ENCODE measurements at places on chromosomes 2 and 18. TPM values are rescaled to one million over a fixed set of nuclear protein-coding genes. Genes with fewer than 3 reads are reported as not detected.

DNA sequence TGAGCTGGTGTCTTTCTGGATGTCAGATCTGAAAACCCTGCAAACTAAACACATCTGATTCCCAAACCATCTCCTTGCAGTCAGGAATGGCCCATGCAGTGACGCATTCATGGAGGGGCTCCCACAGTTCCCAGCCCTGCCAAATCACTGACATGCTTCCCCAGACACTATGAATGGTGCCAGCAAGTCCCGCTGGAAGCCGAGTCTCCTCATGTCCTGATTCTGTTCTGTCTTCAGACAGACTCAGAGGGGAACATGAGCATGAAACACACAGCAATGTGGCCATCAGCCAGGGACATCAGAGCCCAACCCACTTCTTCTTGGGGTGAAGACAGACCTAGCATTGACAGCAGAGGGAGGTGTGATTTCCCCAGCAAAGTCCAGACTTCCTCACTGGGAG, 83.7 kb downstream of the TTC32 start:
- DNase-seq: no peak

DNA sequence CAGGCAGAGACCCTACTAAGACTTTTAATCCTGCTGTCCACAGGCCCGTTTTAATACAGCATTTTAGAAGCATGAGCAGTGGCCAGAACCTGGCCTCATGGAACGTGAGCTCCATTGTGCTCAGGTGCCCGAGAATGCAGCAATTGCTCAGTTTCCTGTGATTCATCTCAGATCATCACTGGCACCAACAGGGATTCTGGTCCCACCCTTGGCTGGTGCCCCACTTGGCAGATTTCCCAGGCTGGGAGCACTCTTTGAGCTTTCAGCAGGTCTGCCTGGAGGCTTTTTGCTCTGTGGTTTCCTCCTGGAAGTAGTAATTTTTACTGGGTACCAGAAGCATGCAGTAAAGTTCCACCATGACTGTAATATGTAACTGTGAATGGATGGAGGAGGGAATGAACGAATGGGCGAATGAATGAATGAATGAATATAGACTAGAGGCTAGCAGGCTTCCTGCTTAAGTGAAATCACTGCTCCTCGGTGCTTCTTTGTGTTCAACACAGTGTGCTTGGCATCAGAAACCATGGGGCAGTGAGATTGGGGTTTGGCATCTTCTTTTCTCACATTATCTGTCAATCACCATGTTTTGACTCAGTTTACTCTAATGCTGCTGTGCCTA, 312.9 kb downstream of the PRKCE start:
- DNase-seq: peak; percentile 97

DNA sequence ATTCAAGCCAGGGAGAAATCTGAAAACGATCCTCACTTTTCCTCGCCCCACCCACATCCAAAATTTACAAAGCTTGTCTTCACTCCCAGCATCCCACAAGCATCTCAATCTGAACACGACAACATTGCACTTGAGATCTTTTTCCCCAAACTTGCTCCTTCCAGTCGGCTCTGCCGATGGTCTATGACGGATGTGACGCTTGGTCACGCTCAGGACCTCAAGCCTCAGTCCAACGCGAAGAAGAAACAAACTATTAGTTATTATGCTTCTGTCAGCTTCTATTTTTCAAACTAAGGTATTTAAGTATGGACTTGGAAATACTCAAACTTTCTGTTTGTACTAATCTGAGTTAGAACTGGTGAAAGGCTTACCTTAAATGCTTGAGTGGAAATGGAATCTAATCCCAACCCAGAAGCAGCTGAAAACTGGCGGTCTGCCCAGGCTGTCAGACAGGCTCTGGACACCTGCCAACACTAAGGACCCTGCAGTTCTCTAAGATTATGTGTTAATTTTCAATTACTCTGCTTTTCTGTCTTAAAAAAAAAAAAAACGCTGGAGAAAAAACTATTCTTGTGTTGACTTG, 132.1 kb upstream of the DNMT3A start:
- DNase-seq: no peak

- DNase-seq: no peak
Measured at GRCh38 chr2:74870951-74871350, 37.0 kb downstream of the HK2 start.

- no peak for DNase-seq
Measured at GRCh38 chr2:196598412-196598811, 41.1 kb upstream of the CCDC150 start.

GRCh38 chr2:15667809-15668556, 76.3 kb downstream of the DDX1 start:
- peak; percentile 13 for DNase-seq

DNA sequence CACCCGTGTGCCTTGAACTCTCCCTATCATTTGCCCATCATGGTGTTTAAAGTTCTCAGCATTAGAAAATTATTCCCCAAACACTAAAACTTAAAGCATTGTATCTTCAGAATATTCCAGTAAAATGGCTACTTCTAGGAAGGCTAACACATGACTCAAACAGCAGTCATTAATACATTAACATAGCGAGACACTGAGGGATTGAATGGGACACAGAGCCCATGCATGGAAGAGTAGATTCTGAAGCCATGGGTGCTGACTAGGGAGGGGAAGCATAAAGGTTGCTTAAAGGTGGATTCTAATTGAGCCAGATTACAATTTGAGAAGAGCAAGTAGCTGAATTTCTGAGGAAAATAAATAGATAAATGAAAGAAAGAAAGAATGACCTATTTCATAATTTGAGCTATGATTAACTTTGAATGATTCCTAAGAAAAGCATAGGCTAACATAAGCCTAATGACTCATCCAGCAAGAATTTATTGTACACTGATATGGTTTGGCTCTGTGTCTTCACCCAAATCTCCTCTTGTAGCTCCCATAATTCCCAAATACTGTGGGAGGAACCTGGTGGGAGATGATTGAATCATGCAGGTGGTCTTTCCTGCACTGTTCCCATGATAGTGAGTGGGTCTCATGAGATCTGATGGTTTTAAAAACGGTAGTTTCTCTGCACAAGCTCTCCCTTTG, 79.8 kb upstream of the PIK3C3 start:
- DNase-seq: peak; percentile 55

DNA sequence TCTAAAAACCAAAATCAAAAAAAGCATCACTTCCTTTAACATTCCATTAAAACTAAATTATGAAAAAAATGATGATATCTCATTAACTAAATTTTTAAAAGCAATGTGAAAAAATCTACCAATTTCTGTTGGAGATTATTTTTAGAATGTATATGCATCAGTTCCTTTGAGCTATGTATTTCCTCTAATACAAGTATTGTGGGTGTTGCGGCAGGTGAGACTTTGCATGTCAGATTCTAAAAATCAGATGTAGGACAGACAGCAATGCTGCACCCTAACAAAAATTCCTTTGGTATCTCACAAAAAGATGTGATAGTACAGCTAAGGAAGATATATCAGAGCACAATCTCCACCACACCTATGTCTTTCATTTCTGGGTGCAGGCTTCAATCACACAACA, 6.8 kb downstream of the MBD2 start:
- no peak for DNase-seq

DNA sequence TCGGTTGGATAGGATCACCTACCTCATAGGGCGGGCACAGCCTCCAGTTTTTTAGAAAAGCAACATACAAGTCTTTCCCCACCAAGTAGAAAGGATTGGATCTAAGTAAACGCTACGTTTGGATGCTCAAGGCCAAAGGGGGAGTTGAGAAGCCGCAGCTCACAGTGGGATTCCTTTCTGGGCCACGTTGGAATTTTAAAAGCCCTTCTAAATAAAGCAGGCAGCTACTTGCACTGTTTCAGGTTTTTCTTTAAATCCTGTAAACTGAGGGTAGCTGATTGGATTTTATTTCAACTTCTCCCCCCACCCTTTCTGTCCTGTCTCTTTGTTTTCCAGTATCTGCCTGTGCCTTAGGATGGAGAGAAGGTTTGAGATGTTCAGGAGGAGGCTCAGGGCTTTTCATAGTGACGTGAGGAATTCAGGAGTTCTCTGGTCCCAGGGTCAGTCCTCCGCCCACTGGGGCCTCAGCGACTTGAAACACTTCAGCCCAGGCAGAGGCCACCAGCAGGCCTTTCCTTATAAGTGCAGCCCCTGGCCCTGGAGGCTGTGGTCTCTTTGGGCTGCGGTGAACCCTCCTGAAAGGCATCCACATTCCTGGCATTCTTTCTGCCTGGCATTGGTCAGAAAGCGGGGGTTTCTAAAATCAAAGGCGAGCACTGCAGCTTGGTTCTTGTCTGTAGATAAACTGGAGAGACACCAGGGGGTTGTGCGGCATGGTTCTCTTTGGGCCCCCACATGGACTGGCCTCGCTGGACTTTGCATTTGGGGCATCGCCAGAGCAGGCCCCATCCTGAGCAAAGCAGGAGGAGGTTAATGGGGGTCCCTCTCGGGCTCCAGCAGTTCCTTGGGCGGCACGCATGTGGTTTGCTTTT, 44.5 kb downstream of the SH3BP4 start:
- DNase-seq: peak; percentile 45

GRCh38 chr2:212773808-212774339, 235.3 kb upstream of the ERBB4 start:
- no peak for DNase-seq

- no peak for DNase-seq
Measured at GRCh38 chr18:77111449-77111848, 21.1 kb downstream of the MBP start.

DNA sequence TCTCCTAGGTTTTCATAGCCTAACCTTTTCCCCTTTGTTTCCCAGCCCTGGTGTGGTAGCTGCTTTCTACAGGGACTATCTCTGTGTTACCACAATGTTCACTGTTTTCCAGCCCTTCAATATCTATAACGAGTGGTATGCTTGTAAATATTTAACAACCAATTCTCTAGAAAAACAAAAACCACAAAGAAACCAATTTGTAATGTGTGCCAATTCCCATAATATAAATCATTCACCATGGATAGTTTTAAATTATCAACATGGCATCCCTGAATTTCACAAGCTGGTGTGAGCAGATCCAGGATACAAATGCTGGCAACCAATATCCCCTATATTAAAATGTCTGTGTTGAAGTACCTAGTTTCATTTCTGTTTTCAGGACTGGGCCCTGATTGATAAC, 207.5 kb upstream of the FBXO11 start:
- DNase-seq: no peak

- no peak for DNase-seq
Measured at GRCh38 chr2:238225911-238226697, 13.7 kb downstream of the HES6 start.

DNA sequence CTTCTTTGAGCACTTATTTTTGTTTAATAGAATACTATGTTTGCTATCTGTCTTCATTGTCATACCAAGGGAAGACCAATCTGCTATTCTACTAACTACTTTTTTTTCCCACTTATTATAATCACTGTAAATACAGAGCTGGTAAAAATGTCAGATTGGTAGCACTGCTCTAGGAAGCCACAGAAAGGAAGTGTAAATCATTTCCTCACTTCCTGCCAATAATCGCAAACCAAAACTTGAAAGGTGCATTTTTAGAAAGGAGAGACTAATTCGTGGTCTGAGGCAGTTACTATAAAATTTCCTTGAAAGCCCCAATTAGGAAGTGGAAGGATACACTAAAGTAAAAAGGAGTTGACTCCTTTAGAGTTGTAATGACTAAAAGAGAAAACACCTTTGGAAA, 13.9 kb upstream of the THSD7B start:
- DNase-seq: no peak

DNA sequence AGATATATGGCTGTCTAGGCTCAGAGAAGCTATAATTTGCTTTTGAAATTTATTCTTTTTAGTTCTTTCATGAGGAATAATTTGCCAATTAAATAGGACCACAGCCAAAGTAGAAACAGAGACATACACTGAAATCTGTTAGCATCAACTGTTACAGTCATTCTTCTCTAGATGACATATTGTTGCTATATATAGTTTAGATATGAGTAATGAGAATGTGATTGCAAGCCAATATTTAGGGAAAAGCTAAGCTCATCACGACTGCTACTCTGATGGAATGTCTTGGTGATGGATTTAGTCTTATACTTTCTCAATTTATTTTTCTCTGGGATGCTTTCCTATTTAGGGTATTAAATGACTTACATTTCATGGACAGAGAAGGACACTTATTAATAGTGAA, 259.1 kb downstream of the LNPK start:
- peak; percentile 15 for DNase-seq

DNA sequence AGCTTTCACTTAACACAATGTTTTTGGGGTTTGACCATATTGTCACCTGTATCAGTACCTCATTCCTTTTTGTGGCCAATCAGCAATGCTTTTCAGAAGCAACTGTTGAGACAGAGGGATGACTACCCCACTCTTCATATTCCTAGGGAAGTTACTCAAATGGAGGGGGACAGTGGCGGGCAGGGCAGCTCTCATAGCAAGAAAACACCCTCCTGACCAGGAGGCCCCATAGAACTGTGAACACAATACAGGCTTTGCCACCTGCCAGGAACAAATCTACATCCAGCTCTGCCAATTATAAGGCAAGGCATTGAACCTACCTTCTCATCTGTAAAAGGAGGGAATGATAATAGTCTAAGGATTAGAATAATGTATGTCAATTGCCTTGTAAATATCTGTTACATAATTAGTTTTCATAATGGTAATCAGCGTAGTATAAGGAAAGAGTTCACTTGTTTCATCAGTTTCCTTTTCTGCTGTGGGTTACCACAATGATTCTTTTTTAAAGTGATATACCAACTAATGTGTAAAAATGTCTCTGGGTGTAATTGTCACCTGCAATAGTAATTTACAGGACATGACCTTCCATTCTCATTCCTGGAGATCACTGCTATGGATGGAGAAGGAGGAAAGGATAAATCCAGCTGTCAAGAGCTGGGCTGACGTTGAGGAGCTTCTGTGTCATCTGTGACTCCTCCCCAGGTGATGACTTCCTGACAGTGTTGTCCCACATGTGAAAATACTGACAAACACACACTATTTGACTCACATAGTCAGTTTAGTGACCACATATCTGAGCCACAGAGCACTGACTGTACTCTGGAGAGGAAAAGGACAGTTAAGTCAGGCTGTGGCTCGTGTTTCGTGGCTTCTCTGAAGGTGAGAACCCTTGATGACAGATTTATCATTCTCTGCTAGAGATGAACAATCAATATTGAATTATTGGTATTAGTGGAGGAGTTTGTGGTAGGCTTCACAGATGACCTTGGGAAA, 13.5 kb downstream of the ALPK2 start:
- DNase-seq: no peak

The INHA gene
- total RNA-seq: 0.37 TPM

The IL1RL1 gene
- total RNA-seq: not detected

The CAPN13 gene
- total RNA-seq: not detected

The LMAN1 gene
- total RNA-seq: 141 TPM

The SH2D6 gene
- total RNA-seq: 0.39 TPM

The ANKRD62 gene
- not detected for total RNA-seq

The ESPNL gene
- total RNA-seq: 3.0 TPM

The SLC9A4 gene
- not detected for total RNA-seq

The HOXD4 gene
- 0.40 TPM for total RNA-seq

The METTL21A gene
- 6.4 TPM for total RNA-seq

The FAM237A gene
- not detected for total RNA-seq

The GCC2 gene
- 31.7 TPM for total RNA-seq

The NEU2 gene
- not detected for total RNA-seq
